ENCODE measurements at places on chromosomes 3 and 15.

GRCh38 chr15:30043211-30043655 is 39.5 kb upstream of the GOLGA8J start:
- DNase-seq, result no peak

GRCh38 chr3:110267304-110267845 is 804.2 kb upstream of the NECTIN3 start:
- no peak for DNase-seq

DNA sequence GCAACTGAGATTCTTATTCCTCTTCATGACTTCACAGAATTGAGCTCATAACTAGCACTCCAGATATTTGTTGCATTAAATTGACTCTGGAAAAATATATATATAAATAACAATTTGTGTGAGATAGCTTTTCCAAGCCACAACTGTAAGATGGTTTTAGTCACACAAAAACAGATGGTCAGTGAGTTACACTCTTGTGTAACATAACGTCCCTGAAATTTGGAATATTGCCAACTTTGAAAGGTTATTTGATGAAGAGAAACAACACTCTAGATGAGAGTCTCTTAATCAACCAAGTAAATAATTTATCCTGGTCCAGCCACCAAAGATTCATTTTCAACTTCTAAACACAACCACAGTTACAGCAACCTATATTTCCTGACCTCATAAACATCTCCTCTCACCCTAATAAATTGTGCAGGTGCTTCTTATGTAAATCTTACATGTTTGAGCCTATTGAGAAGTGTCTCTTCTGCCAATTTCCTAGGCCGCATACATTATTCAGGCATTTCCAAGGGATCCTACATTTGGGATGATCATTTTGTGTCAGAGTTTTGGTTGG is 84.9 kb upstream of the ACP3 start:
- no peak for DNase-seq

- DNase-seq, result no peak
Measured at GRCh38 chr3:193271101-193271840, 30.2 kb downstream of the PLAAT1 start.

GRCh38 chr15:62287066-62287857 is 122.2 kb upstream of the C2CD4B start:
- no peak for DNase-seq

- no peak for DNase-seq
Measured at GRCh38 chr3:172461530-172462138, 13.4 kb upstream of the GHSR start.
